ENCODE measurements at places on chromosomes 4 and X.

- H3K27ac ChIP-seq, result no peak overlapping the region
- no peaks in the 10 kb centered on the region for H3K36me3 ChIP-seq
- H3K27me3 ChIP-seq, result no peaks in the 10 kb centered on the region
- H3K4me1 ChIP-seq, result no peaks in the 10 kb centered on the region
- DNase-seq, result no peak
Measured at GRCh38 chr4:13176741-13177142, 307.4 kb downstream of the RAB28 start.

DNA sequence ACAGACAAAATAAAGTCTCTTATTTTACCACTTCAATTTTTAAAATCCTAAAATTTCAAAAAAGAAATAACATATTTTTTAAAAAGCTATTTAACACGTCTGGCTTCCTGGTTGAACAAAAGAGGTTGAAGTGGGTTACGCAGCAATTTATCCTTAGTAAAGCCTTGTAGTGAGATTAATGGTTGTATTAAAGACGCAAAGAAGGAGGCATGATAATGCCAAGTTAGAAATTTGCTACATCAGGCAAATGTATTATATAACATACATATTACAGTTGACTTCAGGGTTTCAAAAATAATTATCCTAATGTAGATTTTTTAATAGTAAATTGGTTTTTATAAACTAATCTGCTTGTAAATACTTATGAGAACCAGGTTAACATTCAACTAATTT, 35.3 kb downstream of the ANKRD17 start:
- H3K27ac ChIP-seq, result peak overlapping the region; percentile 88
- H3K27me3 ChIP-seq, result no peaks in the 10 kb centered on the region
- no peak for DNase-seq

- no peak overlapping the region for H3K27ac ChIP-seq
- DNase-seq, result peak; percentile 70
- no peaks in the 10 kb centered on the region for H3K36me3 ChIP-seq
- no peak overlapping the region for H3K4me3 ChIP-seq
Measured at GRCh38 chrX:1427756-1428155, 25.0 kb downstream of the ASMTL start.

DNA sequence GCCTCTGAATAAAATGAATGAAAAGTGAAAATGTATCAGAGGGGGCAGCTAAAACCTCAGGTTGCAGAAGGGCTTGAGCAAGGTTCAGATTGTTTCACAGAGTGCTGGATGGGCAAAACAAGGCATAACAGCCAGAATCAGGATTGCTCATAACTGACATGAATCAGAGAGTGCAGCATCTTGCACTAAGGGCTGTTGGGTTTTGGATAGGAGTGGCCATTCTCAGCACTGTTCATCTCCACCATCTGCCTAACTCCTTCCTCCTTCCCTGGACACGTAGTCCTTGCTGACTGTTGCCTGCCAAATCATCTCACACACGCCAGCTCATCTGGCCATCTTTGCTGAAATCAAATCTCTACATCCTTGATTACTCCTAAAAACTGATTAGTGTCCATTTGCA, 75.3 kb upstream of the C1QTNF7 start:
- no peak for DNase-seq
- no peaks in the 10 kb centered on the region for H3K27me3 ChIP-seq
- H3K4me3 ChIP-seq, result no peak overlapping the region
- no peaks in the 10 kb centered on the region for H3K4me1 ChIP-seq
- no peaks in the 10 kb centered on the region for H3K36me3 ChIP-seq

All from pancreas (tissue), 10 donors.